ENCODE measurements at places on chromosomes 11 and 22.

GRCh38 chr11:93908689-93909088 is 58.3 kb upstream of the VSTM5 start:
- DNase-seq, result no peak

DNA sequence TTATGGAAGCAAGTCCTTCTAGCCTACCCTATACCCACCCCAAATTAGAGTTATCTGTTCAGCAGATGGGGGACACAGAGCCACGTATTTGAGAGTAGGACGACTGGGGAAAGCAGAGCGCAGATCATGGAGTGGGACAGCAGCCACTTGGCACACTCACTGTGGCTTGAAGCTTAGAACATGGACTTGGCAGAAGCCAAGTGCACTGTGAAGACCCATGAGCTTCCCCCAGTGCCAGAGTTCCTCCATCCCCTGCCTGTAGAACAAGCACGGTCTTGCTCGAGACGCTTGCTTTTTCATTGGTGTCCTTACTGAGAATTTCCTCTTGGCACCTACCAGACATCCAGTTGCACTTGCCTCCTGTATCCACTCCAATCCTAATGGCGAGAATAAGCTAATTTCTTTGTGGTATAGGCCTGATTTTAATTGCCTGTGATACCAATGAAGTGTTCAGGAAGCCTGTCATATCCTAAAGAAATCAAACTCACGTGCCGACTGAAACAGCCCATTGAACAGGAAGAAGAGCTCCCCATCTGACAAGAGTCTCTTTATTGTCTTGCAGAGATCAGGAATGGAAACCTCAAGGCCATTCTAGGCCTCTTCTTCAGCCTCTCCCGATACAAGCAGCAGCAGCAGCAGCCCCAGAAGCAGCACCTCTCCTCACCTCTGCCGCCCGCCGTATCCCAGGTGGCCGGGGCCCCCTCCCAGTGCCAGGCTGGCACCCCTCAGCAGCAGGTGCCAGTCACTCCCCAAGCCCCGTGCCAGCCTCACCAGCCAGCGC is 166.9 kb downstream of the NAV2 start:
- DNase-seq, result no peak

- no peak for DNase-seq
These were observed 22.4 kb downstream of the SLC37A2 start for GRCh38 chr11:125085301-125086081.

- no peak for DNase-seq
These were observed 12.2 kb downstream of the TEAD1 start for GRCh38 chr11:12686246-12687060.

GRCh38 chr11:123532131-123532530 is 102.1 kb downstream of the GRAMD1B start:
- DNase-seq, result no peak

DNA sequence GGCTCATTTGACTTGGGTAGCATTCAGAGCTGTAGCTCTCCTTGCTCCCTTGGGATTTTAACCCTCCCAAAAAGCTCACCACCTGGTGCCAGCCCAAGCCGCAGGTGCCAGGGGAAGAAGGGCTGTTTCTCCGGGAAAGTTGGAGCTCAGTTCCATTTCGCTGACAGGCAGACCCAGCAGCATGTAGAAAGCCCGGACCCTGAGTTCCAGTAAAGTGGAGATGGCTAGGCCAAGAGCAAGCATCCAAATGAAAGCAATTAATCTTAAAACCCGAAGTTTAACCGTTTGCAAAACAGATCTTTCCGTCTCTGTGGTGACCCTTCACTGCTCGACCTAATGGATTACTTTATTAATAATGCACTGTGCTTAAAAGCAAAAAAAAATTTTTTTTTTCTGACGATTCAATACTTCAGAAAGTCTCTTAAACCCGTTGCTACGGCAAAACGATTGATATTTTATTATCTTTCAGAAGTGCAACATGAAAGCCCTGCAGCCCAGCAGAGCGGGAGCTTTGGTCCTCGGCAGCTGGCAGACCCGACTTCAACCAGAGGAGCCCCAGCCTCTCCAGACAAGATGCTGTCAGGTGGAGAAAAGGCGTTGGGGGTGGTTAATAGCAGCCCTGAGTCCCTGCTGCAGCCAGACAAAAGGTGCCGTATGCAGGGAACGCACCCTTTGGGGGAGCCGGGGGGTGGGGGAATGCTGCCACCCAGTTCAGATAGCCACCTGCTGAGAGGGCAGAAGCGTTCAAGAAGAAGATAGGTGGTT is 3.3 kb downstream of the LMO1 start:
- DNase-seq, result no peak

- DNase-seq, result no peak
These were observed 70.7 kb upstream of the CCDC179 start for GRCh38 chr11:22930816-22931594.

DNA sequence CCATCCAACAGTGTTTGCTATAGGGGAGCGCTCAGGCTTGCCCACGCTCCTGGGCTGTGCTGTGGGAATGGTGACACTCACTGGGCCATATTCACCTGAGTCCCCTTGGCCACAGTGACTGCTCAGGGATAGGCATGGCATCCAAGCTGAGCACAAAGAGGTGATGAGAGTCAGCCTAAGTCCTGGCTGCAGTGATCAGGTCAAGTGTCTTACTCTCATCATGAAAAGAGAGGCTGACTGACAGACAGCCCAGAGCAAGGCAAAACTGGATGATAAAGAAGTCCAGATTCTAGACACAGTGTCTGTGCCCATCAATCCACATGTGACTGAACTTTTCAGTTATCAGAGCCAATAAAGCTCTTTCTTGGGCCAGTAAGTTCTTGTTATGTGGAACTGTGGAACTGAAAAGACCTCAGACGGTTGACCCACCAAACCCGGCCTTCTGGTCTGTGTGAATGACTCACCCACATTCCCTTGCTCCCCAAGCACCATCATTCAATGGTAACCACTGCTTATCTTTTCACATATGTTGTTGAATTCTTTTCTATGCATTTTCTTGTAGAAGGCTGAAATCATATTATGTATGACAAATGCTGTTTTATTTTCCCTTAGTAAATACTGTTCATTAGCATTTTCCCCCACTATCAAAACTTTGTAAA is 43.2 kb upstream of the YPEL1 start:
- no peak for DNase-seq

DNA sequence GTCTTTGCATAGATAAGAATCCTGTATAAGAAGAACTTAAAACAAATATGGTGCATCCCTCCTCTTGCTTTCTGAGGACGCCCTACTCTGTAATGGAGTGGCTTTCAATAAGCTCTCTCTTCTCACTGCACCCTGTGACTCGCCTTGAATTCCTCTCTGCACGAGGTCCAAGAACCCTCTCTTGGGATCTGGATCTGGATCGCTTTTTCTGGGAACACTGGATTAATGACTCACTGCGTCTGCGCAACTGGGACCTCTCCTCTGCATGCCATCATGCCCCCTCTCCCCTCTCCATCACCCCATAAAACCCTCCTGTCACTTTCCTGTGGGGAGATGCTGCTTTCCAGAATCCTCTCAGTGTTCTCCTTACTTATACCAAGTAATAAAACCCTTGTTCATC is 15.1 kb upstream of the CABP2 start:
- no peak for DNase-seq

DNA sequence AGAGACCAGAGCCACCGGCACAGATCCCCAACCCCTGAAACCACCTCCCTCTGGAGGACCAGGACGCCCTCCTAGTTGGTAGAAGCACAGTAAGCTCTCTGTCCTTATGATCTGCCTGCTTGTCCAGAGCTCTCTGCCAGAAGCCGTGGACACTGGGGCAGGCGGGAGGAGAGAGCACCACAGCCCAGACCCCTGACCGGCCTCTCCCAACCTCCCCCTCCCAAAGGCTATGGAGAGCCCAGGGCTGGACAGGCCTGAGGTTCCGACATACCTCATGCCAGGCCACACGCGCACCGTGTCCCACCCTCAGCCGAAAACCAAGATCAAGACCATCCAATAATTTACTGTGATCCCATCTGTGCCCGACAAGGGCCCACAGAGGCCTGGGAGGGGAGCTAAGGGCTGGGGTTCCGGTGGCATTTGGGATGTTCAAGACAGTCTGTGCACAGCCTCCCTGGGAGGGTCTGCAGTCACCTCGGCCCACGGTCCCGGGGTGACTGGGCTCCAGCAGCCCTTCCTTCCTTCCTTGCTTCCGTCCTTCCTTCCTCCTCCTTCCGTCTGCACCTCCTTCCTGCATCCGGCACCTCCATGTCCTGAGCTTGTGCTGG is 3.4 kb downstream of the HRAS start:
- no peak for DNase-seq

DNA sequence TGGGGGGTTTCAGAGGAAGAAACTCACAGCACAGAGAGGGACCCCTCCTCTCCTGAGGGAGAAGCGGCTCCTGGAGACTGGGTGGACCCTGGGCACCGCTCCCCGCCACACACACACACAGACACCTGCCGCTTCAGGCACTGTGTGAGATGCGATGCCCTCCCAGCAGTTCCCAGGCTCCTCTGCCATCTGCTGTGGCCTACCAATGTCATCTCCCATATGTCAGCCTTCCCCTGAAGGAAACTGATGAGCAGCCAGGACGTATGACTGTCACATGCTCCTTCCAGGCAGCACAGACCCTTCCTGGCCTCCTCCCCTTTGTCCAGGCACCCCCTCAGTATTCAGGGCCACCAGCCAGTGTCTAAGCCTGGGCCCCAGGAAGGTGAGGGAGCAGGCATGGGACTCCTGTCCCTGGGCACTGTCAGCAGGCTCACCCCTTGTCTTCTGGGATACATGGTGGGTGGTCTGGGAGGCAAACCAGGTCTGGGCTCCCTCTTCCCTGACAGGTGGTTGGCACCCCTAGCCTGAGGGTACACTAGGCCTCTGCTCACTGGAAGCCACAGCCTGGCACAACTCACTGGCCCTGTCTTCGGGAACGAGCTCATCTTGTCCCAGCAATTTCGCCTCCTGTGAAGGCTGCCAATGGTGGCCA is 11.8 kb upstream of the BCR start:
- DNase-seq, result no peak

DNA sequence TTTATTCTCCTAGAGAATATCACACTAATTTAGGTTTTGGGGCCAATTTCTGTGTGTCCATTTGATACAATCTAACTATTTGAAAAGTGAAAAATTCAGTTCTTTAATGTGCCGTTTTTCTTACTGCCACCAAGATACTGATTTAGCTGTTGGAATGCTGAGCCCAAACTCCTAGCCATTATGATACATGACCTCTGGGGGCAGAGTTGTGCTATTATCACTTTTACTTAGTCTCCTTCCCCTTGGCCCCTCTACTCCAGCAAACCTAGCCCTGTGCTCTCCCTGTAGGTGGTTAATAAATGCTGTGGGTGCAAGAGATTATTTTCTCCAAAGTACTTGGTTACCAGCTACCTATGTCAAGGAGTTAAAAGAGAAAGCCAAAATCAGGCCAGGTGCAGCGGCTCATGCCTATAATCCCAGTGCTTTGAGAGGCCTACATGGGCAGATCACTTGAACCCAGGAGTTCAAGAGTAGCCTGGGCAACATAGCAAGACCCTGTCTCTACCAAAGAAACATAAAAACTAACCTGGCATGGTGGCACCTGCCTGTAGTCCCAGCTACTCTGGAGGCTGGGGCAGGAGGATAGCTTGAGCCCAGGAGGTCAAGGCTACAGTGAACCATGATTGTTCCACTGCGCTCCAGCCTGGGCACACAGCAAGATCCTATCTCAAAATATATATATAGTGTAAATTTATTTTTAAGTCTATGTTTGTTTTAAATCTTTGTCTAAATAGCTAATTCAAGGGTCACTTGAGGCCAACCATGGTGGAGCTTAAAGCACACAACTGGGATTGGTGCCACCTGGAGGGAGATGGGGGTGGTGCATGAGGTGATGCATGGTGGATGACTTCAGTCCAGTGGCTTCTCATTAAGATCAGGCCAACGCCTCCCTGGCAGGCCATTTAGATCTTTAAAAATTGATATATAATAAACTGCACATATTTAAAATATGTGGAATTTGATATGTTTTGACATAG is 193.2 kb upstream of the PLET1 start:
- no peak for DNase-seq

- no peak for DNase-seq
These were observed 66.2 kb downstream of the COMMD9 start for GRCh38 chr11:36222831-36223635.

- DNase-seq, result no peak
These were observed 156.7 kb downstream of the CNTN5 start for GRCh38 chr11:99177446-99177845.

GRCh38 chr22:26952004-26952403 is 294.6 kb downstream of the MIAT start:
- no peak for DNase-seq

DNA sequence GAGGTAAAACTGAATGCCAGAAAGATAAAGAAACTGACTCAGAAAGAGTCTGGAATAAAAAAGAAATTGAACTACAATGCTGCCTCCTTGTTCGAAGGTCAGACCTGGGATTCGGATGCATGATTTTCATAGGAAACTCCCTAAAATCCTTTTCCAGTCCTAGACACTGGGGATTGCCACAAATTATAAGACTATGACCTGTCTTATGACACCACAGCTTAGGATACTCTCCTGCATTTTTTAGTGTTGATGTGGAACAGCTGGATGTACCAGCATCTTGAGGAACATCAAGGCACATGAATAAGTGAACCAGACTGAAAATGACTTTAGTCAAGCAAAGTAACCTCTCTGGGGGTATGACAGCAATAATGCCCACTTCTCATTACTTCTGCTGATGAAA is 9.0 kb downstream of the KIRREL3 start:
- no peak for DNase-seq

DNA sequence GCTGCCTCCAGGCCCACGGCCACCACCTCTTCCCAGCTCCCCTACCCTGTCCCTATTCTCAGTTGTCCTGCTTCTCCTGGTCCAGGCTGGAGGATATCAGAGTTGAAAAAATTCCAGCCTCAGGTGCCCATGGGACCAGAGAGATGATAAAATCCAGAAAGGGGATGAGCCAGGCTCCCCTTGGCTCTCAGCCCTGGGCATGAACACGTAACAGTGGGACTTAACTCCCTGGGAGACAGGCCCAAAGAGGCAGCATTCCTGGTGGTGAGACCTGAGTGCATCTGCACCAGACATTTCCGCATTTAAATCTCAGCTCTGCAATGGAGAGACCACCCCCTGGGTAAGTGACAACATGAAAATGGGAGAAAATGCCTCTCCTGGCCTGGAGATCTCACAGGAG is 10.4 kb upstream of the SLC39A13 start:
- DNase-seq, result no peak

GRCh38 chr11:17907046-17907445 is 105.8 kb downstream of the SERGEF start:
- DNase-seq, result no peak

DNA sequence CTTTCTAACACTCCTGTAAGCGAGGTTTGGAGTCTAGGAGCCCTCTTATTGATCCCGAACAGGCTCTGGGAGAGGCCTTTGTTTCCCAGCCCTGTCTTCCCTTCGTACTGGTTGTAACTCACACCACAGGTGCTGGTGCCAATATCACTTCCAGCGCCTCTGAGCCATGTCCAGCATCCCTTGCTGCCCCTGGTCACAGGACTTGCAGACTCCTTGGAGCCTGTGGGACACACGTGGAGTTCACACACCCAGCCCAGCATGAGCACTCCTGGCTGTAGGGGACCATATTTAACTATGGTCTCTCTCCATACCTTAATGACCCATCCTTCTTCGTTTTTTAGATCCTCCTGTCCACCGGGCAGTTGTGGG is 2.2 kb downstream of the ZBTB16 start:
- no peak for DNase-seq

- no peak for DNase-seq
These were observed 23.8 kb upstream of the IGSF22 start for GRCh38 chr11:18749681-18750319.
